ENCODE measurements at places on chromosomes 1 and 21. TPM values are rescaled to one million over a fixed set of nuclear protein-coding genes. Genes with fewer than 3 reads are reported as not detected.

Gene BCAN
- not detected for total RNA-seq

Gene AMY1B
- not detected for total RNA-seq

Gene HES3
- not detected for total RNA-seq

Gene TMEM200B
- total RNA-seq: 0.33 TPM

Gene CCDC185
- total RNA-seq: not detected

Gene SPRR2E
- not detected for total RNA-seq

Gene FCRL6
- total RNA-seq: not detected

Gene DNASE2B
- not detected for total RNA-seq

Gene INKA2
- 4.2 TPM for total RNA-seq

Gene OR2M3
- not detected for total RNA-seq

Gene TMEM79
- 5.0 TPM for total RNA-seq

Gene MRPL9
- 47.5 TPM for total RNA-seq

Gene LCE4A
- not detected for total RNA-seq

Gene SAMD11
- total RNA-seq: not detected

Gene AADACL4
- total RNA-seq: not detected

Gene RHBDL2
- total RNA-seq: 0.67 TPM

Gene PHTF1
- 16.6 TPM for total RNA-seq

Gene OPTC
- total RNA-seq: not detected

Gene TEDDM1
- not detected for total RNA-seq

Gene CCDC17
- total RNA-seq: 2.7 TPM

Gene SPRR2G
- not detected for total RNA-seq

Gene OR14K1
- not detected for total RNA-seq

Gene RAB3GAP2
- 47.8 TPM for total RNA-seq

Gene PLPP3
- 16.2 TPM for total RNA-seq

Gene TP73
- 0.56 TPM for total RNA-seq

Gene SEMA6C
- 0.50 TPM for total RNA-seq

Gene KCNT2
- total RNA-seq: not detected

Gene S100A7A
- not detected for total RNA-seq

Gene CA6
- total RNA-seq: not detected

Gene RSPH1
- total RNA-seq: 0.32 TPM

Gene GRIK3
- total RNA-seq: not detected

Measured in mammary epithelial cell (primary cell).